Renal pelvis (tissue), 12 donors: ENCODE measurements at places on chromosomes 13 and 19.

- DNase-seq = peak; percentile 63
Observed at GRCh38 chr13:44759384-44760360, 183.5 kb upstream of the TSC22D1 start.

- peak; percentile 39 for DNase-seq
Observed at GRCh38 chr13:69857183-69857821, 250.3 kb upstream of the ATXN8OS start.

GRCh38 chr19:13057147-13057572, 45.5 kb downstream of the LYL1 start:
- DNase-seq = no peak

GRCh38 chr19:48391100-48392005, at the start of gene KDELR1:
TSS of gene KDELR1 (minus strand) at chr19:48391551. CDS start at chr19:48391358, 193 bp downstream.
- DNase-seq = peak; percentile 78

DNA sequence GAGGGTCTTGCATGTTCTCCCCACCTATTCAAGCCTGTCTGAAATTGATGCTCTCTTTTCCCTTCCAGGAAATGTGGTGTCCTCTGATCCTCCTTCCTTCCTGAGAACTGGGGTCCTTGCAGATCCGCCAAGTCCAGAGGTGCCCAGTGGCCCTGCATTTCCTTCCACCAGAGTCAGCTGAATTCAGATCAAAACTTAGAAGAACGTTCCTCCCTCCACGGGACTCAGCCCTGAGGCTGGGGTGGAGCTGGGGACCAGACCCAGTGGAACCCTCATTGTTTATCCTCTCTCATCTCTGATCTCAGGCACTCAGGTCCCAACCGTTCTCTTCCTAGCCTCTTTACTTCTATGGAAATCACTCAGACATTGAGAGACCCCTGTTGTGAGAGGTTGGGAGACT, 477.3 kb downstream of the TSHZ3 start:
- DNase-seq = no peak

DNA sequence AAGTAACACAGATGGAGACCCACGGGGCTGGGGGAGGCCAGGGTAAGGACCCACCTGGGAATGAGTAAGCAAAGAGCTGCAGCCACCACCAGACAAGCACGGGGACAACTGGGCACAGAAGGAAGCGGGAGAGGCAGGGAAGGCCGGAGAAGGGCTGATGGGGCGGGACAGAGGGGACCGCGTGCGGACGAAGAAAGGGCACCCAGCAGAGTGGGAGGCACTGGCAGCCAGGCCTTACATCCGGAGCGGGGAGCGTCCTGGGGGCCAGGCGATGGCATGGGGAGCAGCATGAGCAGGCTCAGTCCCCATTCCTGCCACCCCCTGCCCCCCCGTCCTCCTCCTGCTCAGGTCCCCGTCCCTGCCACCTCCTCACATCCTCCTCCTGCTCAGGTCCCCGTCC, 3.0 kb downstream of the PROZ start:
- no peak for DNase-seq

DNA sequence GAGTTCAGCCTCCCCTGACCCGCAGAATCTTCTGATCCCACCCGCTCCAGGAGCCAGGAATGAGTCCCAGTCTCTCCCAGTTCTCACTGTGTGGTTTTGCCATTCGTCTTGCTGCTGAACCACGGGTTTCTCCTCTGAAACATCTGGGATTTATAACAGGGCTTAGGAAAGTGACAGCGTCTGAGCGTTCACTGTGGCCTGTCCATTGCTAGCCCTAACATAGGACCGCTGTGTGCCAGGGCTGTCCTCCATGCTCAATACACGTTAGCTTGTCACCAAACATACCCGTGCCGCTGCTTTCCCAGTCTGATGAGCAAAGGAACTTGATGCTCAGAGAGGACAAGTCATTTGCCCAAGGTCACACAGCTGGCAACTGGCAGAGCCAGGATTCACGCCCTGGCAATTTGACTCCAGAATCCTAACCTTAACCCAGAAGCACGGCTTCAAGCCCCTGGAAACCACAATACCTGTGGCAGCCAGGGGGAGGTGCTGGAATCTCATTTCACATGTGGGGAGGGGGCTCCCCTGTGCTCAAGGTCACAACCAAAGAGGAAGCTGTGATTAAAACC, 1.1 kb upstream of the APOE start:
- no peak for DNase-seq

GRCh38 chr19:30153326-30154210, 211.5 kb downstream of the URI1 start:
- no peak for DNase-seq
